Fibroblast of lung (primary cell): ENCODE measurements at places on chromosomes 3 and 15. TPM values are rescaled to one million over a fixed set of nuclear protein-coding genes. Genes with fewer than 3 reads are reported as not detected.

RTP3 gene
- total RNA-seq: not detected in 2 replicates

GOLGA8G gene
- not detected in 2 replicates for total RNA-seq

GRCh38 chr3:88312256-88312655, 162.5 kb downstream of the C3orf38 start:
- no peak for DNase-seq
- no peak overlapping the region for H3K4me3 ChIP-seq
- no peak overlapping the region for H3K27ac ChIP-seq
- no peaks in the 10 kb centered on the region for H3K36me3 ChIP-seq
- no peaks in the 10 kb centered on the region for H3K4me1 ChIP-seq

DNA sequence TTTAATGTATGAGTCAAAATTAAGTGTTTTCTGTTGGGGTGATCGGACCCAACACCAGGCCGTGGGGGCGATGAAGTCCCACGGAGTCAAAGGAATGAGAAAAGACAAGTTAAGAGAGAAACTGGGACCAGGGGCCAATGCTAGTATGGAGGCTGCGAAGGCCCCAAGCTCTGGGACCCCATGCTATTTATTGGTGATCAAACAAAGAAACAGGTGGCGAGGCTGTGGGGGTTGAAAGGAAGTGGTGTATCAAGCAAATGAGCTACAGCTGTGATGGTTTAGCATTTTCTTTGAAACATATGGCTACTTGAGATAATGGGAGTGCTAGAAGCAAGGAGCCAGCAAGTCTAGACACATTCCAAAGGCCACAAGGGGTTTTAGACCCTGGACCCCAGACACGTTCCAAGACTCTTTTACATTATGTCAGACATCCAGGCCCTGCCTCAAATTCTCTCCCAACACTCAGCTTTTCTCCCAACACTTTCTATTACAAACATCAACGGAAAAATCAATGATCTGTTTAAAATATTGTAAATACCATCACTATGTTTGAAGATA, 56.0 kb upstream of the SNRPN start:
- peak; percentile 0 for DNase-seq
- H3K27me3 ChIP-seq: no peaks in the 10 kb centered on the region
- H3K36me3 ChIP-seq: no peaks in the 10 kb centered on the region
- H3K27ac ChIP-seq: no peak overlapping the region
- H3K4me3 ChIP-seq: no peak overlapping the region

- H3K27ac ChIP-seq: no peak overlapping the region
- H3K4me1 ChIP-seq: no peaks in the 10 kb centered on the region
- no peaks in the 10 kb centered on the region for H3K36me3 ChIP-seq
Observed at GRCh38 chr3:30704931-30705890, 98.8 kb downstream of the TGFBR2 start.

- peaks cover 8% of the 10 kb centered on the region for H3K27me3 ChIP-seq
- no peak overlapping the region for H3K27ac ChIP-seq
- no peaks in the 10 kb centered on the region for H3K4me1 ChIP-seq
- H3K4me3 ChIP-seq: no peak overlapping the region
- no peak for DNase-seq
Observed at GRCh38 chr3:126672340-126672739, 17.4 kb upstream of the TXNRD3 start.
